Stimulated activated CD4-positive, alpha-beta T cell treated with anti-CD3 and anti-CD28 coated beads, Interleukin-1b, Interleukin-23, amount 100 ng/mL, for 1 hour (primary cell): ENCODE measurements at places on chromosomes 11 and 22.

- no peak for DNase-seq
Measured at GRCh38 chr11:61787928-61788491, 4.4 kb downstream of the TMEM258 start.

DNA sequence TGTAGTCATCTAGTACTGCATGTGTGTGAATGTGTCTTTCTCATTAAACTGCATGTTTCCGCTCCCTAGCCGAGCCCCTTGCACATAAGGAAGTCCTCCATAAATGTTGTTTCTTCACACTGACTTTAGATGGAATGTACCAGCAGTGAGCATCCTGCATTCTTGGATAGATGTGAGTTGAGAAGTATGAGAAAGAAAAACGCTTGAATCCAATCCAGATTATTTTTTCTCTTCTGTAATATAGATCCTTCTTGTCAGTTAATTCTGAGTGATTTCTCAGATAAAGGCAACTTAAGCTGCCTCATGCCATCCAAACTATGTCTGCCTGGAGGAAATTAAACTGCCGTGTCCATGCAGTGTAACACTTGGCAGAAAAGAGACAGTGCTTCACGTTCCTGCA, 268.1 kb upstream of the ISX start:
- no peak for DNase-seq

DNA sequence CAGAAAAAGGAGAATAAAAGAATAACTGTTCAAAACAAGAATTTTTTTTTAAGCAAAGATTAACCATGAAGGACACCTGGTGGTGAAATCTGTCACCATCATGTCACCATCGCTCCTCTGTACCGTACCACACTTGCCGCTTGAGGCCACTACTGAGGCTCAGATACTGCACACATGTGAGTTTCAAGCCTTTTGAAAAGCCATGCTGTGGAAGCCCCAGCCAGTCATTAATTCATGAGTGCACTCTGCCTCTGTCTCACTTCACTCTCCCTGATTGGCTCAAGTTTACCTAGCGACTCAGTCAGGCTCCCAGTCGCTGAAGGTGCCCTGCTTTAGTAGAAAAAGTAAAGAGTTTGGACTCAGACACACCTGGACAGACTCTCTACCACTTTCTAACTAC, 6.6 kb upstream of the MS4A12 start:
- no peak for DNase-seq

DNA sequence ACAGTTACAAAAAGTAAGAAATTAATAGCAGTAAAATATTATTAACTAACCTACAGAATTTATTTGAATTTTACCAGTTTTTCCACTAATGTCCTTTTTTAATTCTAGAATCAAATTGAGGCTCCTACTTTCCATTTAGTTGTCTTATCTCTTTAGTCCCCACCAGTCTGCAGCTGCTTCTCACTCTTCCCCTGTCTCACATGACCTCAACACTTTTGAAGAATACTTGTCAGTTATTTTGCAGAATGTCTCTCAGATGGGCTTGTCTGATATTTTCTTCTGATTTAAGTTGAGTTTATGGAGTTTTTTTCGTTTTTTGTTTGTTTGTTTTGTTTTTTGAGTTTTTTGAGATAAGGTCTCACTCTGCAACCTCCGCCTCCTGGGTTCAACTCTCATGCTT, 74.3 kb upstream of the ADORA2A start:
- no peak for DNase-seq

DNA sequence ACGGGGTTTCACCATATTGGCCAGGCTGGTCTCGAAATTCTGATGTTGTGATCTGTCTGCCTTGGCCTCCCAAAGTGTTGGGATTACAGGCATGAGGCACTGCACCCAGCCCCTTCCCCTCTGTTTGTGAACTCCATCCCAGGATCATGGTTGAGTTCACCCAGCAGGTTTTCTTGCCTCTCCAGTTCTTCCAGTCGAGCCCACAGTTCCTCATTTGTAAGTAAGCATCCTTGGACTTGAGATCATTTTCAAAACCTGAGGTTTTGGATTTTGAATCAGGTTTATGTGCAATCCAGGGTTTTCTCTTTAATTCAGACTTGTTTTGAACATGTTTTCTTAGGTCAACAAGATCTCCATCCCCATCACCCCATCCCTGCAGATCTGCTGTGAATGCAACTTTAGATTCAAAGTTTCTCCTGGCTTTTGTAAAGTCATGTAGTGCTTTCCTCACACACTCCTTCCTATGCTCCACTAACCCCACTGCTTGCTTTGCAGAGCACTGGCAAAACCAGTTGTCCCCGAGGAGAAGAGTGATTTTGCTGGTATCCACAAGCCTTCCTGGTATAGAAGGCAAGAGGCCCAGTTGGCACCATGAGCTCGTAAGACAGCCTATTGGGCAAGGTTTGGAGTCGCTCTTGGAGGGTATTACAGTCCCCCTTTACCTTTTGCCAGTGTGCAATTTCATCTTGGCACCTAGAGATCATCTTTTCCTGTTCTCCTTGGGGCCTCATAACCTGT, 14.7 kb upstream of the VPREB1 start:
- DNase-seq, result no peak

DNA sequence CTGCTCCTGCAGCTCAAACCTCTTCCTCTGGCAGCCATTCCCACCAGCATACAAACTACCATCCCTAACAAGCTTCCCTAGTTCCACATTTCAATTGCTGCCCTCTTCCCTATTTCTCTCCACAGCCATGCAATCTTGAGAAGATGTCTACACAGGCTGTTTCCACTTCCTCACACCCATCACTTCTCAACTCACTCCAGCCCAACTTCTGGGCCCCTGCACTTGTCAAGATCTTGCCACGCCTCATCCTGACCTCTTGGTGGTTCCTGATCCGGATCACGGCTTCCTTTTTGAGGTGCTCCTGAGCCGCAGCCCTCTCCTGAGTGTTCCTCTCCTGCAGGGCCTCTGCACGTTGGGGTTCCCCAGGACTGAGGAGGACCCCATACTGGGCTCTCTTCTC, 22.6 kb downstream of the RPL27A start:
- no peak for DNase-seq

DNA sequence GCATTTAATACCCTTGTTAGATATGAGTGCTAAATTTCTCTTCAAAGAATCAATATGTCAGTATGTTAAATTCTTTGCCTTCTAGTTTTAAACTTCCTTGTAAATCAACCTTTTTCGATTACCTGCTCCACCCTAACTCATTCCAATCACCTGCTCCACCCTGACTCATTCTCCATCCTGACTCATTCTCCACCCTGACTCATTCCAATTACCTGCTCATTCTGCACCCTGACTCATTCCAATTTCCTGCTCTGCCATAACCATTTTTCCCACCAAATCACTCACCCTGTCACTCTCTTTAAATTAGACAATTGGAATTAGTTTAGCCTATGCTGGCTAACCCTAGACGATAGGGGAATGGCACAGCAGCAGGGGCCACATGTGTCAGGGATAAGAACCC, 519.5 kb upstream of the LRRC4C start:
- no peak for DNase-seq

DNA sequence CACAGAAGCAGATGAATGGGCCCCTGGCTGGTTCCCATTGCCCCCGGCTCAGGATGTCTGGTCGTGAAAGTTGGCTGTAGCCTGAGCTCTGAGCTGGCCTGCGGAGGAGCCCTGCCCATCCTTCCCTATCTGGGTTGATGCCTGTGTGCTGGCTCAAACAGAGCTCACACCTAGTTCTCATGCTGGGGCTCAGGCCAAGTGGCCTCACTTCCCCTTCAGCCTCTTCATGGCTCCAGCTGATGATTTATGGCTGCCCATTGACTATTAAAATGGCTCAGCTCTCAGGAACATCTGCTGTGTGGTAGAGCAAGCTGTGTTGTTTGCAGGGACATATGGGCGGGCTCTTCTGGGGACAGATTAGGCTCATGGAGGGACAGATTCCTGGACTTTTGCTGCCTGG, 64.7 kb downstream of the ADAMTS15 start:
- DNase-seq, result no peak

GRCh38 chr22:24393848-24394247, 33.6 kb upstream of the ADORA2A start:
- DNase-seq, result no peak

GRCh38 chr11:1060410-1060809, 14.3 kb upstream of the MUC2 start:
- DNase-seq, result no peak

DNA sequence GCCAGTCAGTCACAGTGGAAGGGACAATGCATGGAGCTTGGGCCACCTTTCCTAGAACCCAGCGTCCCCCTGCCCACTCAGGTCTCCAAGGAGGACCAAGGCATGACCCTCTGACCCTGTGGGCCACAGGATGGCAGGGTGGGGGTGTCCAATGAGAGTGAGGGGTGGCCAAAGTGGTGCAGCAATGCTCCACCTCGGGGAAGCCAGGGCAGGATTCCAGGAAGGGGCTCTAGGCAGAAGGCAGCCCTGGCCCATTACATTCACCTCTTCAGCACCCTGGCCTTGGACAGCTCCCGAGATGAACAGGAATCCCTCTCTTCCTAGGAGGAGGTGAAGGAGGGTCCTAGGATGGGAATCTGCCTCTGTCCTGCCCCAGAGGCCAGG, 597.5 kb downstream of the BRD1 start:
- DNase-seq, result no peak

DNA sequence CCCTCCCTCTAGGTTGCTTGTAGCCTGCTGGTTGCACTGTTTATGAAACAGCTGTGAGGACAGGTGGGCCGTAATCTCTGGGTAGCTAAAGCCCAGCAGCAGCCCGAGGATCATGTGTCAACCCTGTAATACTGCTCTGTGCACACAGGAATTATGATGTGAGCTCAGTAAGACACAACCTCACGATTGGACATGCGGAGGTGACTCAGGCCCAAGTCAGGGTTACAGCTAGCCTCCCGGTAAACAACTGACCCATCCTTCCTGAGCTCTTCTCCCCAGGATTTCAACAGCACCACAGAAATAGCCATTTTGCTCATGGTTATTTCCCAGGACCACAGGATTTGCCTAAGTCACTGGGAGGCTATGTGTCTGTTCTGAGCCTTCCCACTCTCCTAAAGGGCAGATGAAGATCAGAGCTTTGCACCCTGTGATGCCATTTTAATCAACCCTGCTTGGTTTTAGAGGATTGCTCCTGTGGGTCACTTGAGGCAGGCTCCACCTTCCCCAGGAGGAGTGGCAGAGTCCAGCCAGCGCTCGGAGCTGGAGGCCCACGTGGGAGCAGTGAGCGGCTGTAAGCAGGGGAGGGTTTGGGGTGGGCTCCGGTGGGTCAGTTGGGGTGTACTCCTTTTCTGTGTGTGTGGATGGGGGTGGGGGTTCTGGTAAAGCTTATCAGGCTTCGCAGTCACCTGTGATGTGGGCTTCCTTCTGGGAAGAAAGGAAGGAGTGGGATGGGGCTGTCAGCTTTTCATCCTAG, at the start of gene AMPD3:
AMPD3 (plus strand) TSS at position 387 of the 754 bp plus-strand sequence. CDS start 6,256 bp downstream, outside the sequence.
- no peak for DNase-seq

- DNase-seq, result no peak
Measured at GRCh38 chr11:131235328-131236298, 134.8 kb upstream of the NTM start.

- DNase-seq, result no peak
Measured at GRCh38 chr11:69982690-69983570, 95.2 kb upstream of the ANO1 start.

GRCh38 chr11:115643549-115644270, 139.5 kb upstream of the CADM1 start:
- DNase-seq, result no peak

- no peak for DNase-seq
Measured at GRCh38 chr22:44180706-44181032, at the start of gene PARVG. Gene PARVG, plus strand, starts transcription at chr22:44180925. Its CDS starts 2,405 bp downstream, at chr22:44183330.

DNA sequence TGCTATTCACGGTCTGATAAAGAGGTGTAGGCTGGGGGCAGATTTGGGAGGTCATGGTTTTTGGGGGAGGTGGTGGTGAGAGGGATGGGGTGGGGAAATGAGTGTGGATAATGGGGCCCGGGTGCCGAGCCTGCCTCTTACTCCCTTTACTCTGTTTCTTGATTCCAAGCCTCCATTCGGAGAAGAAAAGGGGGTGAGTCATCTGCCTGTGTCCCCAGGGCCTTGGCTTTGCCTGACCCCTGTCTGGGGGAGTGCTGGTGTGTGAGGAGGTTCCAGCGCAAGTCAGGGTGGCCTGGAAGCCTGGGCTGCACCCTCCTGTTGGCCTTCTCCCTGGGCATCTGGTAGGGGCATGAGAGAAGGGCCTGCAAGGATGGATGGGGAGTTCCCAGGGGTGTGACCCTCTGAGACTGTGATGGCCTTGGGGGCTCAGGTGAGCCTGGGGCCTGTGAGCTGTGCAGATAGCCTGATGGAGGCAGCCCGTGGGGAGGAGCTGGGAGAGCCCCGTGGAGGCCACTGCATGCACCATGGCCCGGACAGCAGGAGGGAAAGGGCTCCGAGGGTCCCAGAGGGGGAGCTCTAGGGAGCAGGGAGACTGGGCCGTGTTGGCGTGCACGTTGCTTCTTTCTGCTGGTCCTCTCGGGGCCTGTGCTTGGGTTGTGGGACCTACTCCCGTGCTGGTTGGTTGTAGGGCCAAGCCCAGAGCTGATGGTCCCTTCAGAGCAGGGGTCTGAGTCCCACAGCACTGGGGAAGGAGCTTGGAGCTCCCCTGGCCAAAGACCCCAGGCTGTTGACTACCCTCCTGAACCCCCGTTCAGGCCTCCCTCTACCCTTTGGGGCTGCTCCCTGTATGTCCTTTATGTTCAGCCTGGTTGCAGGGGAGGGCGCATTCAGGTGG, 26.3 kb upstream of the ACR start:
- no peak for DNase-seq

- DNase-seq, result no peak
Measured at GRCh38 chr22:47474464-47474863, 712.0 kb downstream of the TBC1D22A start.

DNA sequence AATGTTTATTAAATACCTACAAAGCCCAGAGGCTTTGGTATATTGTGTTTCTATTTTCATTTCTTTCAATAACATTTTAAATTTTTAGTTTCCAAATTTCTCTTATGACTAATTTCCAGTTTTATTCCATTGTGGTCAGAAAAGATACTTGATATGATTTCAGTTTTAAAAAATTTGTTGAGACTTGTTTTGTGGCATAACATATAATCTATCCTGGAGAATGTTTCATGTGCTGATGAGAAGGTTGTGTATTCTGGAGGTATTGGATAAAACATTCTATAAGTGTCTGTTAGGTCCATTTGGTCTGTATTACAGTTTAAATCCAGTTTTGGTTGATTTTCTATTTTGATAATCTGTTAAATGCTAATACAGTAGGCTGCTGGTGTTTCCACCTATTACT, 9.8 kb upstream of the RAG1 start:
- DNase-seq, result no peak

DNA sequence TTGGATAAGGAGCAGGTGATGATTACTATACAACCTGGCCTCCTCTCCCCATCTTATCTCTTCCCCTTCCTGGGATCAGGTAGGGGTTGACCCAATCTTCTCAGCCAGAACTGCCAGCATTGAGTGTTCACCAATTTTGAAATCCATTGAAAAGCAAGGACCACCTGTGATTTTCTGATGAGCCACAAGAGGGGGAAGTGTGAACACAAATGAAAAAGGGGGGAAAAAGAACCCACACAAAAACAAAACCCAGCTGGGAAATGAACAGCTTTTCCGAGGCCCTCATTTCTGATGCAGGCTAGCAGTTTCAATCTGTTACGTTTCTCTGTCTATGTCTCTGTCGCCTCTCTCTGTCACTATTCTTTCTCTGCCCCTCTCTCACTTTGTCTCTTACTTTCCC, 161.9 kb downstream of the INSC start:
- no peak for DNase-seq

GRCh38 chr11:36248436-36248835, 40.8 kb downstream of the COMMD9 start:
- no peak for DNase-seq
